GM12891 (cell line): ENCODE measurements at places on chromosomes 1 and 21.

- DNase-seq: no peak
Observed at GRCh38 chr1:46735708-46736324, 16.9 kb upstream of the EFCAB14 start.

DNA sequence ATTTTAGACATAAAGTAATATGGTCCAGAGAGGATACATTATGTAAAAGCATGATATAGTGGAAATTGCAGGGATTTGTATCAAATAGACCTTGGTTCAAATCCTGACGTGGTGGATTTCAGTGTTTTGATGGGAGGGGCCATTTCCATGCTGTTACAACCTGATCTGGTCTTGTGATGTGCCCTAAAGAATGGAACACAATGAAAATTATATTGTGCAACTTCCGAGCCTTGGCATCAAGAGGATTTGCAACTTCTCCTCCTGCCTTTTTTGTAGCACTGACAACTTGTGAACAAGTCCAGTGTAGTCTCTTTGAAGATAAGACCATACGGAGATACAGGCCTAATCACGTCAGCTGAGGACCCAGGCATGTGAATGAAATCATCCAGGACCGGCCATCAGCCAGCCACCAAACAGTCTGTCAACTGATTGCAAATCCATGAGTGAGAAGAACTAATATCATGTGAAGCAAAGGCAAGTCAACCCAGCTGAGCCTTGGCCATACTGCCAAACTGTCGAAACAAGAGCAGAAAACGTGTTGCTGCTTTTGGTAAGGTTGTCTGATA is 412.1 kb downstream of the DPYD start:
- no peak for DNase-seq

DNA sequence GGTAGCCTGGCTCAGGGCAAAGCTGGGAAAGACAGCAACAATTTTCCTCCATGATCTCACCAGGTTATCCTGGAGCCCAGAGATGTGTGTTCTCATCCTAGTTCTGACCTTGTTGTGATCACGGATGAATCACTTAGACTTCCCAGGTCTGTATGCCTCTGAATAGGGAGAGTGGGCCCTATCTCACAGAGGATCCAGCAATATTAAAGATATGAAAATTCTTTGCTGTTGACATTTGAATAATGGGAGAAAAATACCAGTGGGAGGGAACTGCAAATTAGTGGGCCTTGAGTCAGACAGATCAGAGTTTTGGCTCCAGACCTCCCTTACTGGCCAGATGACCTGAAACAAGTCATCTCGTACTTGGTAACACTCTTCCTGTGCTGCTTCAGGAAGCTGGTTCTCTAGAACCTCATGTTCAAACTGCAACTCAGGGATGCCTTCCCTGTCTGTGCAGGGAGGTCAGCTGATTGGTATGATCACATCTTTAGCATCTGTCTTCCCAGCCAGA is 32.8 kb upstream of the RNF19B start:
- no peak for DNase-seq

- DNase-seq: no peak
Observed at GRCh38 chr1:8343464-8344001, 25.6 kb downstream of the SLC45A1 start.

GRCh38 chr1:173364827-173365226 is 112.3 kb upstream of the PRDX6 start:
- no peak for DNase-seq

DNA sequence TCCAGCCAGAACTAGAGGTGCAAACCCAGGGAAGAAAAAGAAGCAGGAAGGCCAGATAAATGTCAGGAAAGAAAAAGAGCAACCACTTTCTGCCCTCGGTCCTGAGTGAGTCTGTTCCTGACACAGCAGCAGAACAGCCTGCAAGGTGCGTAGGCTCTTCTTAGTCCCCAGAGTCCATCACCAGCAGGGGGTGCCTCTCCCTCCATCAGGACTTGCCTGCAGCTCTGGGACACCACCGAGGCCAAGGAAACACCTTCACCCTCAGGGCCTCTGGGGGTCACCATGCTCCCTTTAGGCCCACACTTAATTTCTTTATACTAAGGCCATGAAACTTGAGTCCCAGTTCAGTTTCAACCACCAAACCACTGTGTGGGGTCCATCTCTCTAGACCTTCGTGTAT is 43.7 kb upstream of the NFASC start:
- DNase-seq: peak; percentile 37

DNA sequence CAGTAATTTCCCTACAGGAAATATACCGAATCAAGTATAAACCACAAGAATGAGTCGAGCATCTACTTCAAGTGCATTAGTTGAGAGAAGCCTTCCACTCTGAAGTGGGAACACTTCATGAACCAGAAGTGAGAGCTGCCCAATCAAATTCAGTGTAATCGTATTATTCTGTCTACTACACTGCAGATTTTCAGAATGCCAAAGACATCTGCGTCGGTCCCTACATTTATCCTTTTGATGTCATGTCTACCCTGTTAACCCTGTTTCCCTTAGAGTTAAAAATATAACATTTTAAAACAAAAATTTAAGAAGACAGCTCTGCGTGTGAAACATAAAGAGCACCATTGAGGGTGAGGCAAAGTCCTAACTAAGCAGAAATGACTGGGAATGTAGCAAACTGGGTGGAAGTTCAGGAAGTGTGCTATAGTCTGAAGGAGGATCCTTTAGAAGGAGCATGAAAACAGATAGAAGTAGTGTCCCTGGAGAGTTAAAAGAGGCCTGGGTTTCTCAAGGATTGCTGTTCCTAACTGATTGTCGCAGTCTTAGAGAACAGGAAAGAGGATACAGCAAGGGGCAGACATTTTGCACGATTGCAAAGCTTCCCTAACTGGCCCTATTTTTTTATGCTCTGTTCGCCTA is 291.2 kb downstream of the PTPRC start:
- DNase-seq: no peak
